Midbrain (tissue), 1 donor: ENCODE measurements at places on chromosomes 3 and 15.

GRCh38 chr15:29570121-29570947, 251.9 kb downstream of the TJP1 start:
- DNase-seq, result peak; percentile 10

GRCh38 chr3:60659098-60659497, 592.2 kb downstream of the FHIT start:
- no peak for DNase-seq

DNA sequence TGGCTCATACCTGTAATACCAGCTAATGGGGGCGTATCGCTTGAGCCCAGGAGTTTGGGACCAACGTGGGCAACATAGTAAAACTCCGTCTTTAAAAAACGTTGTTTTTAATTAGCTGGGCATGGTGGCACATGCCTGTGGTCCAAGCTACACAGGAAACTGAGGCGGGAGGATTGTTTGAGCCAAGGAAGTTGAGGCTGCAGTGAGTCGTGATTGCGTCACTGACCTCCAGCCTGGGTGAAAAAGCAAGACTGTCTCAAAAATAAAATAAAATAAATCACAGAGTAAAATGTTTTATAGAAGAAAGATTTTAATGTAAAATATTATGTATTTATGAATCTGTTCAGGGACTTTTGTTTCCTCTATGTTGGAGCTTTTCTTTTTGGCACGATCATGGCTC, 15.3 kb upstream of the STRIT1 start:
- DNase-seq, result no peak

DNA sequence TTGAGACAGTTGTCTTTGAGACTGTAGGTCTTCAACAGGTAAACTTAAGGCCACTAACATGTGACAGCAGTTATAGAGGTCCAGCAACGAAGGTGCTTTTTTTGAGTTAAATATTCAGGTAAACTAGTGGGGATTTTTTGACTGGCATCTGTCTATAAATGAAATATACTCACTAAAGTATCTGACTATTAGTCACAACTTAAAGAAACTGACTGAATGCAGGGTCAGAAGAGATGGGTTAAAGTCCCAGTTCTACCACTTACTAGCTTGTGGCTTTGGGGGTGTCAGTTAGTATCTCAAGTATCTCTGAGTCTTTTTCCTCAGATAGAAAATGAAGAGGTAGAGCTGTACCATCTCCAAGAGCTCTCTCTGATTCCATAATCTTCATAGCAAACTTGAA, 18.0 kb downstream of the MIX23 start:
- no peak for DNase-seq

DNA sequence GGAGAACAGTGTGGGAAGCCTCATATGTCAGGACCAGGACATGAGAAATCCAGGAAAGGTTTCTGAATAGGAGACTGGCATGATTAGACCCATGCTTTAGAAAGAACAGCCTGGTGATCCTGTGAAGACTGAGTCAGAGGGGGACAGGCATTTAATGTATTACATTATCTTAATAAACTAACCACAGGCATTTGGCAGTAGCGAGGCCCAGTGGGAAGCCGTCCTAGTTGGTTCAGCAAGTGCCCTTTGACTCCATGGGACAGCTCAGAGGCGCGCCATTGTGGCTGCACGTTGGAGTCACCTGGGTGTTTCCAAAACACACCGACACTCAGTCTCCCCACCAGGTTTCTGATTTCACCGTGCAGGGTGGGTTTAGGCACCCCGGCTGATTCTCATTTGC, 90.5 kb upstream of the DGKG start:
- no peak for DNase-seq

- no peak for DNase-seq
These were observed 37.2 kb upstream of the THBS1 start for GRCh38 chr15:39543651-39544050.

DNA sequence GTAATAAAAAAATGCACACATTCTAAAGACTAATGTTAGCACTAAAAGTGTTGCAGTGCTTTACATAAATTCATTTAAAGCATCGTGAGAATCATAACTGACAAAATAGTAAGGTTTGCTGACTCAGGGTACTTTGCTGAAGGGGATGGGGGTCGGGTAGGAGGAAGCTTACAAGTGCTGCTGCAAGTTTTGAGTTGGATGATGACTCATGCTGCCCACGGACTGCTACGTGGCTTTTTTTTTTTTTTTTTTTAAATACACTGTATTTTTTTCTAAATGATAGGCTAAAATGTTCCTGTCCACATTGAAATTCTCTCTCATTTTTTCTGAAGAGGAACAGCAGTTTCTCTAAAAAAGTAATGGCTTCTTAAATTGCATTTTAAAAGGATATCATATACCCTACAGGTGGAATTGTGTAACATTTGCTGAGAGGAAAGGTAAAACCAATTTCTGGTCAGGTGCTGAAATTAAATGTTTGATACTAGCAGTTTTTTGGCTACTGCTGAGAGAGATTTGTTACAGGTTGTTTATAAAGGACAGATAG, 2.2 kb downstream of the MAPK6 start:
- DNase-seq, result no peak

DNA sequence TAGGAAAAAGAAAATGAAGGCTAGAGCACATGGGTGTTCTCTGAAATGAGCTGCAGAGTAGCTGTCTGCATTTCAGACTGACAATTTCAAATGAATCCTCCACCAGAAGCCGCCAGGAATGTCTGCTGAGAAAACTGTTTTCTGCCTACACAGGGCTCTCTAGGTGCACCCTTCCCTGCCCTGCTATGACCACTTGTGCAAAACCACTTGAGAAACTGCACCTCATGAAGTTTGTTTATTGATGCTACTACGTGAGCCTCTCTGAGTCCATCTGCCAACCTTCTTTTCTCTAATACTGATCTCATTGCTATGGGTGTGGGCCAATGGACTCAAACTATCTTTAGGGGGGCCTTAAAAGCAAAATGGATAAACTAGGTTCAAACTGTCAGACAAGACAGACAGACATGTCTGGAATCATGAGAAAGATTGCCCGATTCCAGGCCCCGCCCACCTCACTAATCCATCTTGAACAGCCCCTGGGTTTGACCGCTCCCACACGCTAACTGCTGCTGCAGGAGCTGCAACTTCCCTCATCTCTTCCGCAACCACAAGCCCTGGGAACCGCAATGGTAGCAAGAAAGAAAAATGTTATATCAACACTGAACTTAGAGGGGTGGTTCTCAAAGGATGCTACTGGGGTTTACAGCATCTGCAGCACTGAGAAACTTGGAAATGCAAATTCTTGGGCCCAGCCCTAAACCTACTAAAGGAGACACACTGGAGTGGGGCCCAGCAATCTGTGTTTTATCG, 9.0 kb upstream of the CD47 start:
- DNase-seq, result no peak

GRCh38 chr15:78220713-78221112, 13.7 kb downstream of the ACSBG1 start:
- no peak for DNase-seq

- peak; percentile 9 for DNase-seq
These were observed 397.5 kb upstream of the ATP10A start for GRCh38 chr15:26260517-26261133.
